ENCODE measurements at places on chromosomes 5 and 9.

GRCh38 chr5:16957304-16958196, 21.5 kb upstream of the MYO10 start:
- DNase-seq: no peak

DNA sequence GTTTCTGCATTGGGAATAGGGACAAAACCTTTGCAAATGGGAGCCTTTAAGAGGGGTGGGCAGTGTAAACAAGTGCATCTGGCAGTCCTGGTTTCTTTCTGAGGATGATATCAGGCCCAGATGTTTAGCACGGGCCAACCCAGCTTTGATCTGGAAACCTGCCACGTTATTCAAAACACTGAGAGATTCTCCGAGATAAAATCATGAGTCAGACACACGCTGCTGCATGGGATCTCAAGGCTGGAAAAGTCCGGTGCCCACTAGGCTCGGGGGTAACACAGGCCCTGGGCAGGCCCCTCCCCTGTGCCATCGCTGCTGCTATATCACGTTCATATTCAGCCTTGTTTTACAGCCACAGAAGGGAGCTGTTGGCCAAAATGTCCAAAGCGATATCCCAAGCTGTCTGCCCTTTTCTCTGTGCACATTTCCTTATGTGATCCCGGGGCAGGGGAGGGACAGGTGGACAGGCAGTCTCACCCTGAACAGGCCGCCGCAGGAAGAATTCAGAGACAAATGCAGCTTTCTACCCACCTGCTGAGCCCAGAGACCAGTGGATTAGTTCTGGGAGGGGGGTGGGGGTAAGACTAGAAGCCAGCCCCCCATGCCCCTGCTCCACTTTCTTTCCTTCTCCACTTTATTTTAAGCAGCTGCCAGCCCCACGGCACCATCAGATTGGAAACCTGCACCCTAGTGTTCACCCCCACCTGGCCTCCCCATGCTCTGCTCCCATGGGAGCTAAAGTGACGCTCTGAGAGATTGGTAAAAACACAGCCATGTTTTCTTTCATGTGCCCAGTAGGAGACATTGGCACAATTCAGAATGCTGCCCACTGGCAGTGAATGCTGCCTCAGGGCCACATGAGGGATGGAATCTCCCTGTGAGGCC, 63.1 kb downstream of the TMOD1 start:
- no peak for DNase-seq

DNA sequence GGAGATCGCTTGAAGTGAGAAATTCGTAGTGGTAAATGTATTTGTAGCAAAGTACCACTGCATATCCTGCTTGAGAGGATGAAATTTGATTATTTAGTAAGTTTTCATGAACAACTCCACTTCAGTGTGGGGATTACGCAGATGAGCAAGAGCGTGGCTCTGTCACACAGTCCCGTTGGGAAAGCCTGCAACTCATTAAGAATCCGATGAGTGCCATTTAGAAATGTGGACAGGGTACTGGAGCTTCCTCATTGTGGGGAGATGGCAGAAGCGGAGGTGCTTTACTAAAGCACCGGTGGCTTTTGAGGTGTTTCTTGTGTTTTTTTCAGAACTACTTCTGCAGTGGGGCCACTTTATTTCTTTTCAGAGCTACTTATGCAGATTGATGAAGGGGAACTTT, 1.4 kb downstream of the TJP2 start:
- no peak for DNase-seq

- DNase-seq: no peak
Observed at GRCh38 chr5:81718300-81718699, 32.6 kb downstream of the SSBP2 start.

GRCh38 chr5:40984884-40985283, 75.6 kb downstream of the C7 start:
- no peak for DNase-seq

GRCh38 chr5:154783774-154784460, 28.7 kb downstream of the LARP1 start:
- DNase-seq: no peak

GRCh38 chr5:103254921-103255320, 3.6 kb upstream of the MACIR start:
- DNase-seq: no peak

GRCh38 chr5:54021431-54022164, 288.8 kb downstream of the ARL15 start:
- DNase-seq: no peak

- DNase-seq: no peak
Observed at GRCh38 chr5:130528474-130528873, 624.2 kb downstream of the CHSY3 start.

- DNase-seq: no peak
Observed at GRCh38 chr5:151890299-151890698, 34.4 kb downstream of the GLRA1 start.

DNA sequence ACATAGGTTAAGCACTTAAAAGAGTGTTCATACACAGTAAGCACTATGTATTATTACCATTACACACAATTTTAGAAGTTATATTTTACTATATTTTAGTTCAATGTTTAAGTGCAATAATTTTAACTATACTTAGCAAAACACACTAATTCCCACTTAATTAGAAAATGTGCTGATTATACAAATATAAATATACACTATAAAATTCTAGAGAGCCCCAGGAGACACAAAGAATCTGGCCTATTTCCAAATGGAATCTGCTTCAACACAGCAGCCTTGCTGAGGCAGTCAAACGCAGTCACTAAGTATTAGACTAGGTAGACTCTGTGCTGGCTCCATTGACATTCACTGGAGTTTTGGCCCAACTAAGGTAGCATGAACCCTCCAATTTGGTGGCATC, 160.9 kb downstream of the CETN3 start:
- DNase-seq: no peak

GRCh38 chr9:76699971-76700370, 64.3 kb upstream of the PCA3 start:
- DNase-seq: no peak

DNA sequence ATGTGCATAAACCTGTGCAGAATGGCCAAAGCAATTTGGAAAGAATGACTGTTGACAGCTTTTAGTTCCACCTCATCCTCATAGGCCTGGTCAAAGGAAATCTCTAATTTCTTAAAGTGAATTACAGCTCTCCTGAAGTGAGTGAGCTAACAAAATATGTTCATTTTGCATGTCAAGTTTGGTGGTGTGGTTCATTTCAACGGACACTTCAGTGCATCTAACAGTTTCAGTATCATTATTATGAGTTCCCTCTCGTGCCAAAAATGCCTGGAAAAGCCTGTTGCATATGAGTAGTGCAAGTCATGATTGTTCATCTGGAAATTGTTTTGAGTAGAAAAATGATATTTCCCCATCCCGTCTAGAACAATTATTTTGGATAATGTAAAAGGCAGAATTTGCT, 53.2 kb upstream of the HMHB1 start:
- no peak for DNase-seq

DNA sequence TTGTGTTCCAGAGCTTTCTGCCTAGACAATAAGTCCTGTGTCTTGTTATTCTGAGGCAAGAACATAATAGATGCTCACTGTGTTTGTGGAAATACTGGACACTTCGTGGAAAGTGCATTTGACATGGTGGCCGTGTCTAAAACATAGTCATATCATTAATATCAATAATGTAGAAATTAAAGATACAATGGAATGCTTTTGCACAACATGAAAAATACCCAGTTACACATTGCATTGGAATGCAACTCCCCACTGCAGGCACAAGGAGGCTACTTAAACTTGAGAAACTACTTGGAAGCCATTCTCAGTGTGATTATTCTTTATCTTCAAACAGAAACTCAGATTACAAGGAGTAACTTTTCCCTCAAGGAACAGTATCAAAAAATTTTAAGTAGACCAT, 145.3 kb upstream of the ZNF462 start:
- no peak for DNase-seq

DNA sequence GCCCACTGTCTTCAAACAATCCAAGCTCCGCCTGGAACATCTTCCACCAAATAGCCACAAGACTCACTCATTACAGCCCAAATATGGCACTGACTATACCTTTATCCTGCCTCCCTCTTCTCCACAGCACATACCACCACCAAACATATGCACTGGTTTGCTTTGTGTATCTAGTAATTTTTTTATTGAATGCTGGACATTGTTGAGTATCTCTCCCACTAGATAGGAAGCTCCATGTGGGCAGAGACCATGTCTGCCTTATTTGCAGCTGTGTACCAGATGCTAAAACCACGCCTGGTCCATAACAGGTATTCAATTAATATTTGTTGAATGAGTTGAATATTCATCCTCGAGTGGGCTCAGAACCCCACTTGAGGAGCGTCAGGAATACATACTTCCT, 67.2 kb upstream of the FUBP3 start:
- DNase-seq: no peak

DNA sequence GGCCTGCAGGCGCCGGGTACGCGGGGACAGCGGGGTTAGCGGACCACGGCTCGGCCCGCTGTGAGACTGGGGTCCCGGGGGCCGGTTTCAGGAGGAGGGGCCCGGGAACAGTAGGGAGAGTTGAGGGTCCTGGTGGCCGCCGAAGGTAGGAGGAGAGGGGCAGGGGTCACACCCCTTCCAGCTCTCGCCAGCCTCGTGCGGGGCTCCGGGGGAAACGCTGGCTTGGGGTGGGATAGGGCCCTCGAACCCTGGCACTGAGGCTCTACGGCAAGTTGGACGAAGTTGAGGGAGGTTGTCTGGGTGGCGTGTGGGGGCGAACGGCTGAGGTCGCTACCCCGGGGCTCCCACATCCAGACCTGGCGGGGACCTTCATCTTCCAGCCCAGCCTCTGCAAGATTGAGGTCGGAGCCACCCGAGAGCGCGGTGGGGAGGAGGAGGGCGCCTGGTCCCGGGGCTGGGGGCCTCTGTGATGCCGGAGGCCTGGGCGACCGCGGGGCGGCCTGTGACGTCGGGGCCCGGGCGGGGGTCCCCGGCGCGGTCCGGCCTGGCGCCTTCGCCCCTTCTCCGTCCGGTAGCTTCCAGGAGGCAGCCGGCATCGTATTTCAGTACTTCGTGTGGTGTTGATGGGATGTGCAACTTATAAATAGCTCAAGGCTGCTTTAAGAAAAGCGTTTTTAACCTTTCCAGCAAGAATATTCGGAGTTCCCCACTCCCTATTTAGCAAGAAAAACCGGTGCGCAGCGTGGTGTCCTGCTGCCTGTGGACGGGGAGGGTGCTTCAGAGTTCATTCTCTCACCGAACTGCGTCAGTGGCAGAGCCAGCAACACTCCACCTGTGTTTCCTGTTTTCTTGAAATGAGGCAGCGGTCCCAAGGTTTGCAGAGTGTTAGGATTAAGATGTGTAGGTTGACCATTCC, 902 bp downstream of the HABP4 start:
- DNase-seq: peak; percentile 25

GRCh38 chr5:117261948-117262571, 687.4 kb upstream of the SEMA6A start:
- DNase-seq: no peak

DNA sequence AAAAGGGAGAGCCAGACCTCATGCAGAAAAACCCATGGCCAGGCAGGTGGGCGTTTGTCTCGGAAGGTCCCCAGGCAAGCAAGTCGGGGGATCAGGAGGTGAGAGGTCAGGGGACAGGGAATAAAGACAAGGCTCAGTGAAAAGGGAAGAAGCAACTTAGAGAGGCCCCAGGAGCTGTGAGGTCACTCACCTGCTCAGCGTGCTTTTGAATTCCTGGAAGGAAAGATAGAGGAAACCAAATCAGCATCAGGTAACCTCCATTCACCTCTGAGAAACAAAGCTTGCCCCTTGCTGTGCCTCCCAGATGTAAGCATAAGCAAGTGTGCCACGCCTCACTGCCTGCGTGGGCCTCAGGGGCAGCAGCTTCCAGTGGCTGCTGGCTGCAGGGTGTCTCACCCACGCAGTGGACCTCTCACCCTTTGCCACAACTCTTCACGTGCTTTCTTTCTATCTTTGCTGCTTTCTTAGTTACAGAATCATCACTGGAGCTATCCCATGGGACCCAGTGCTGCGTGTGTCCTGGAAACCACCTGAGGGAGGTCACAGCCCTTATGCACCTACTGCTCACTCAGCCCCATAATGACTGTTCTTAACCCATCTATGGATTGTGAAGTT, 6.0 kb downstream of the TRIM7 start:
- DNase-seq: no peak

- no peak for DNase-seq
Observed at GRCh38 chr5:41127967-41128690, 57.0 kb upstream of the MROH2B start.

GRCh38 chr9:130981756-130982137, 27.2 kb upstream of the LAMC3 start:
- no peak for DNase-seq

- DNase-seq: no peak
Observed at GRCh38 chr9:127522727-127523126, 71.4 kb downstream of the LRSAM1 start.

DNA sequence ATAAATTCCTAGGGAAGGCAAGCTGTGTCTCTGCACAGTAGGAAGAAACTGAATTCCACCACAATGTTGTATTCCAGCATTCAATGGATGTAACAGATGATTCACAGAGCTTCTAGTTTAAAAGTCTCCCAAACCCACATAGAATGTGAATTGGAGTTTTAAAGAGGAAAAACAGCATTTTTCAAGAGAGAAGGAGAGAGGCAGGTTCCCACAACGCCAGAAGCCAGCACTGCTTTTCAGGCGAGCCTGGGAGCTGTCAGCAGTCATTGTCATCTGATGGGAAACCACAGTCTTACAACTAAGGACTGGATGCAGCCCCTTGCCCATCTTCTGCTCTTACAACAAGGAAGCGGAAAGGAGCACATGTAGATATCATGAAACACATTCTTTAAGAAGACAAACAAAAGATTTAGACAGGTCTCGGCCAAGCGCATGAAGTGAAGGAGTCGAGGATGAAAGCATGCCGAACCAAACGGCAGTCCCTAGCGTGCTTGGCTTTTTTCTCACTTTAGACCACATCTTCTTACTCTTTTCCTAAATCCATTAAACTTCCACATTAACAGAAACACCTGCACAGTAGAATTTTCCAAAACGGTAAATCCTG, 638 bp downstream of the DIRAS2 start:
- no peak for DNase-seq

DNA sequence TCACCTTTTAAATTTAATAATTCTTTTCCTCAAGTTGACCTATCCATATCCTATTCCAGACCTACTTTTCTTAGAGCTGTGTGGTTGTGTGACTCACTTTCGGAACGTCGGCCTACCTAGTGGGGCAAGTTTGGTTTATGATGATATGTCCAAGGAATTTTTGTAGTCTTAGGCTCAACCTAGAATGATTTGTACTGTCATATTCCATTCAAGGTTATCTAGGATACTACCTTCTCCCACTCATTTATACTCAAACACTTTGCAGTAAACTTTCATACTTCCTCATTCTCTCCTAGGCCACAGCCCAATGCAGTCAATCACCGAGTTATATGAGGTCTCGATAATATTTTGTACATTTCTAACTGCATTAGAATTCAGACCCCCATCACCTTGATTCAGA, 61.9 kb downstream of the PIK3R1 start:
- no peak for DNase-seq

DNA sequence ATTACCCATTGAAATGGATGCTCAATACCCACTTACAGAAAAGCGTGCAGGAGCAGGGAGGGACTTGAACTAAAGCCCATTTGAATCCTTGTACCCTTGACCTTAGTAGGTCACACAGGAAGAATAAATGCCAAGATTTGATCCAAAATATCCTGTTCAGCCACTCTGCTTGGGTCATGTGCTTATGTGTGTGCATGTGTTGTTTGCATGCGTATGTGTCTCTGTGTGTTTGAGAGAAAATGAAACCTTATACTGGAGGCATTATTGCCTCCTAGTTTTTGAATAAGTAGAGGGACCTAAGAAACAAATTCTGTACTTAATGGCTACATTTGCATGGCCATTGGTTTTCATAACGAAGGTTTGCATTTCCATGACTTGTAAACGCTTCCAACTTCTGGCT, 63.4 kb upstream of the TRIM32 start:
- no peak for DNase-seq

Measured in activated CD4-positive, alpha-beta T cell treated with anti-CD3 and anti-CD28 coated beads, Interleukin-2, amount 50 U/mL, for 24 hours (primary cell).